ENCODE measurements at places on chromosomes 16 and 17. TPM values are rescaled to one million over a fixed set of nuclear protein-coding genes. Genes with fewer than 3 reads are reported as not detected.

The CSH1 gene
- not detected for total RNA-seq

The SRCIN1 gene
- total RNA-seq, result 0.50 TPM

The KRTAP4-6 gene
- not detected for total RNA-seq

The ERN2 gene
- total RNA-seq, result not detected

The LRRC46 gene
- 0.83 TPM for total RNA-seq

The CARD14 gene
- total RNA-seq, result not detected

The ZFPM1 gene
- total RNA-seq, result 15.5 TPM

Data from CD8-positive, alpha-beta memory T cell (primary cell).